ENCODE measurements at places on chromosomes 1 and 21.

GRCh38 chr1:204041803-204042505, 31.0 kb upstream of the SOX13 start:
- no peaks in the 10 kb centered on the region for H3K27me3 ChIP-seq
- no peak overlapping the region for H3K27ac ChIP-seq
- no peak for DNase-seq

- no peak overlapping the region for H3K27ac ChIP-seq
- H3K36me3 ChIP-seq, result no peaks in the 10 kb centered on the region
- no peaks in the 10 kb centered on the region for H3K4me1 ChIP-seq
- no peaks in the 10 kb centered on the region for H3K27me3 ChIP-seq
- DNase-seq, result no peak
Observed at GRCh38 chr1:84271441-84272151, 29.9 kb upstream of the SAMD13 start.

- H3K4me3 ChIP-seq, result no peak overlapping the region
- no peak overlapping the region for H3K27ac ChIP-seq
- H3K36me3 ChIP-seq, result no peaks in the 10 kb centered on the region
- H3K4me1 ChIP-seq, result no peaks in the 10 kb centered on the region
Observed at GRCh38 chr1:235460770-235461169, 43.5 kb downstream of the B3GALNT2 start.

DNA sequence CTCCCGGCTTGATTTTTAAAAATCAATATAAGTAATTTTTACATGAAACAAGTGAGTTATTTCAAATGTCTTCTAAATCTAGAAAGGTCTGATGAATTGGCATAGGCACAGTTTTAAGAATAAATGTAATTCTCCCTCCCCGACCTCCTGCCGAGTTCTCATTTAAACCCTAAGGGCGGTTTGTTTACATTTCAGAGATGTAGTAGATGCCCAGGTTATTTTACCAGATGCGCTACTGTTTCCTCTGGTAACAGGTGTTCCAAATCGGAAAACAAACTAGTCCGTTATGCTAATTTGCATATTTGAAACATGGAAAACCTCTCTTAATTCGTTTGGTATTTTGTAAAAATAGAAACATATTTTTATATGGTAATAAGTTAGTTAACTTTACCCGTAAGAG, 53.8 kb upstream of the CFAP126 start:
- H3K27ac ChIP-seq, result no peak overlapping the region
- no peaks in the 10 kb centered on the region for H3K36me3 ChIP-seq
- no peak for DNase-seq
- peak overlapping the region; percentile 21 for H3K4me3 ChIP-seq

DNA sequence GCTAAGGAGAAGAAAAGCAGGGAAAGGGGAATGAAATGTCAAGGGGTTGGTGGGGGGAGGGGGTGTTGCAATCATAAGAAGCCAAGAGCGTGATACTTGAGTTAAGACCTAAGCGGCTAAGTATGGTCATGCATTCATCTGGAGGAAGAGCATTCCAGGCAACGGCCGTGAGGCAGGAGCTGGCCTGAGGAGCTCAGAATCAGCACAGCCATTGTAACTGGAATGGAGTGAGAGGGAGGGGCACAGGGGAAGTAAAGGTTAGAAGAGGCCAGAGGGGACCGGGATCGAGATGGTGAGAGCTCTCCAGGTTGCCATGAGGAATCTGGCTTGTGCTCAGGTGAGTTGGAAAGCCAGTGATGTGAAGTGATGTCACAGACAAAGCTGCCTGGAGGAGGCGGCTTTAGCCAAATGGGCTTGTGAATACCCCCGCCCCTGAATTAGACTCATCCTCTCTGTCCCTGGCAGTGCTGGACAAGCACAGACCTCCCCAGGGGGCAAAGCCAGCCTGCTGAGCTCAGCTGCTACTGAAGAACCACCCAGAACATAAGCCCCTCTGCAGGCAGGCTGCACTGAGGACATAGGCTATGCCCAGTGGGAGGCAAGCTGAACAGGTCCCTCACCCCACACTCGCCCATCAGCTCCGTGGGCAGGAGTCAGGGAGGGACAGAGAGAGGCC, 61.1 kb upstream of the LAPTM5 start:
- DNase-seq, result no peak
- no peaks in the 10 kb centered on the region for H3K4me1 ChIP-seq
- H3K27ac ChIP-seq, result no peak overlapping the region
- H3K4me3 ChIP-seq, result no peak overlapping the region
- H3K27me3 ChIP-seq, result peaks cover 7% of the 10 kb centered on the region

GRCh38 chr1:65209005-65209885, 61.2 kb downstream of the AK4 start:
- H3K27ac ChIP-seq, result no peak overlapping the region
- no peaks in the 10 kb centered on the region for H3K27me3 ChIP-seq
- no peak for DNase-seq
- H3K4me3 ChIP-seq, result no peak overlapping the region
- H3K36me3 ChIP-seq, result no peaks in the 10 kb centered on the region
- H3K4me1 ChIP-seq, result no peaks in the 10 kb centered on the region

- DNase-seq, result no peak
- no peaks in the 10 kb centered on the region for H3K27me3 ChIP-seq
- H3K27ac ChIP-seq, result no peak overlapping the region
- H3K4me3 ChIP-seq, result no peak overlapping the region
Observed at GRCh38 chr1:116311756-116312680, 61.0 kb upstream of the ATP1A1 start.

DNA sequence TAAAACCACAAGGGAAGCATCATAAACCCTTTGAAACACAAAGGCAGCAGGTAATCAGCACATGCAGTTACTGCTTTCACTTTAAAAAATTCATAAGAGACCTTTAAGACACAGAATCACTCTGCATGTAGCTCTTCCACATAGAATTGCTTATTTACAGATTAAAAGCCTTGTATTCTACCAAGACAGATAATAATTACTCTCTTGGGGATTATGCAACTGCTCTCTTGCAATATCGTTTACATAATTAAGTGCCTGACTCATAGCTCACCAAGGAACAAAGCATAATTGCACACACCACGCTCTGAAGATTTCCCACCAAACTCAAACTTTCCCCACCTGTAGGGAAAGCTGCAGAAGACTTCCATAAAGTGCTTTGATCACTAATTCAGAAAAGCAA, 87.9 kb downstream of the VAV3 start:
- no peaks in the 10 kb centered on the region for H3K27me3 ChIP-seq
- no peak overlapping the region for H3K27ac ChIP-seq
- H3K4me3 ChIP-seq, result no peak overlapping the region
- H3K4me1 ChIP-seq, result peaks cover 5% of the 10 kb centered on the region
- H3K36me3 ChIP-seq, result no peaks in the 10 kb centered on the region

DNA sequence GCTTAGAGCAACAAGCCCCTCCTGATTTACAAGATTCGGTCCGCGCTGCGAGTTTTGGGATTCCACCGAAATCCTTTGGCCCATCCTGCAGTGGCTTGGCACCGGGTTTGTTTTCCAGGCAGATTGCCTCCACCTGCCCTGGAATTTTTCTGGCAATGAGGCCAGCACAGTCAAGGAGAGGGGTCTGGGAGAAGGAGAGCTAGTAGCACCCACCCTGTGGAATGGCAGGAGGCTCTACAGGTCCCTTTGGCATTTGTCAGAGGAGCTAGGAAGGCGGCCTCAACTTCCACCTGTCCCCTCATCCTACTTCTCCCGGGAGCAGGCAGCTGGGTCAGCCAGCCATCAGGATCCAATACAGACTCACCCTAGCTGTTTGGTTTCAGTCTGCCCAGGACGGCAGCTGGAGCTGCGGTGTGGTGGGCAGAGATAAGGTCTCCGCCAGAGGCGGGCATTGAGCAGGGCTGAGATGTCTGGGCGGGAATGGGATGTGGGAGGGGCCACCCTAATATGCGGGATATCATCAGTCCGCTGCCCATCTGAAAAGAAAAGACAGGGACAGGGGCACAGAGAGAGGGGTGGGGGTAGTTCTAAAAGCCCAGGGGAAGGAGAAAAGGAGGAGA, 37.8 kb upstream of the PRELP start:
- H3K4me3 ChIP-seq, result no peak overlapping the region
- no peak overlapping the region for H3K27ac ChIP-seq
- H3K4me1 ChIP-seq, result no peaks in the 10 kb centered on the region
- DNase-seq, result no peak
- no peaks in the 10 kb centered on the region for H3K27me3 ChIP-seq
- no peaks in the 10 kb centered on the region for H3K36me3 ChIP-seq

GRCh38 chr1:95352767-95353166, 118.8 kb downstream of the RWDD3 start:
- no peak overlapping the region for H3K27ac ChIP-seq
- H3K4me3 ChIP-seq, result no peak overlapping the region
- no peaks in the 10 kb centered on the region for H3K36me3 ChIP-seq
- H3K4me1 ChIP-seq, result no peaks in the 10 kb centered on the region

- H3K27ac ChIP-seq, result no peak overlapping the region
- H3K27me3 ChIP-seq, result no peaks in the 10 kb centered on the region
- H3K4me3 ChIP-seq, result no peak overlapping the region
- H3K36me3 ChIP-seq, result no peaks in the 10 kb centered on the region
- DNase-seq, result no peak
Observed at GRCh38 chr1:10727751-10728232, 68.7 kb downstream of the CASZ1 start.

DNA sequence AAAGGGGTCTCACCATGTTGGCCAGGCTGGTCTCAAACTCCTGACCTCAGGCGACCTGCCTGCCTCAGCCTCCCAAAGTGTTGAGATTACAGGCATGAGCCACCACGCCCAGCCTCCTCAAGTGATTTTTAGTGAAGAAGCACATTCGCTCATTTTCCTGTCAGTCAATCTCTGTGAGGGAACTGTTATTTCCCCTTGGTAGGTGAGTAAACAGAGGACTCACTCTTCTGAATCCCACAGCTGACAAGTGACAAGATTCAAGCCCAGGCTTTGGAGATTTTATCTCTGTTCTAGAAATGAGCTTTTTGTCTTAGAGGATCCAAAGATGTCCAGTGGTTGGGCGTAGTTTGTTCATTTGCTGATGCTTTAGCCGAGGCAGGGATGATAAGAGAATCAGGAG, 43.9 kb upstream of the TACSTD2 start:
- DNase-seq, result no peak
- no peaks in the 10 kb centered on the region for H3K27me3 ChIP-seq
- no peak overlapping the region for H3K4me3 ChIP-seq
- no peaks in the 10 kb centered on the region for H3K36me3 ChIP-seq

DNA sequence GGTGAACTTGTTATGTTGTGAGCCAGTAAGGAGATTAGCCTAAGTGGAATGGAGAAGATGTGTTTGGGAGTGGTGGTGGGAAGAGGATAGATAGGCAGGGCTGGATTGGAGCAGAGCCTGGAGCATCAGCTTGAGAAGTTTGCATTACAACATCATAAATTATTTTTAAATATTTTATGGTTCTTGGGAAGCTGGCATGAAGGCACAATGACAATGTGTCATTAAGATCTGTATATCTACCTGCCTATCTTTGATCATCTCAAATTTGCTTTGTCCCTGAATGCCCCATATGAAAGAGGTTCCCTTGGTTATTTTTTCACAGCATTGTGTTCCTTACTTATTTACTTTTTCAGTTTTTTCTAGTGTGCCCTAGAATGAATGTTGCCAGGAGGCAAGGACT, 32.3 kb downstream of the HRNR start:
- no peaks in the 10 kb centered on the region for H3K36me3 ChIP-seq
- no peak overlapping the region for H3K4me3 ChIP-seq
- no peaks in the 10 kb centered on the region for H3K4me1 ChIP-seq
- H3K27me3 ChIP-seq, result no peaks in the 10 kb centered on the region
- no peak overlapping the region for H3K27ac ChIP-seq

DNA sequence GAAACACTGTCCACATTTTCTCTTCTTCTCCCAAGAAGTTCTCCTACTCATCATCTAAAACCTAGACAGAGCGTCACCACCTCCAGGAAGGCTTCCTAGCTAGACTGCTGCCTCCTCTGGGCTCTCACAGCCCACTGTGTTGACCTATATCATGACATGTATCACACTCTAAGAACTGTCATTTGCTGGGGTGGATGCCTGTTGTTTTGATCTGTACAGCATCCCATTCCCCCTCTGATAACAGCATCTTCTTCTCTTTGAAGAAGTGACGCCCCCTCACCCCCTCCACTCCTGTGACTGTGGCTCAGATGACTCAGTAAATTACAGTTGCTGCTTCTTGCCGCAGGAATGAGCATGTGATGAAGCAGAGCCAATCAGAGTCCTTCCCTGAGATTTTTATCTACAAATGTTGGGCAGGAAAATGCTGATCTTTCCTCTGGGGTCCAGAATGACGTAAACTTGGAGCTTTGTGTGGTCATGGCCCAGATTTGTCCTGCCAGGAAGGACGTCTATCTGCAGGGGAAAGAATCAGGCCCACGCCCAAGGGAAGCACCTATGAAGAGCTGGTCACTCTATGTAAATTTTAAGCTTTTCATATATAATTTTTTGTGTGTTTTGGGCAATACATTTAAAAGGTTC, 28.0 kb upstream of the FOXO6 start:
- H3K36me3 ChIP-seq, result no peaks in the 10 kb centered on the region
- H3K27ac ChIP-seq, result no peak overlapping the region

DNA sequence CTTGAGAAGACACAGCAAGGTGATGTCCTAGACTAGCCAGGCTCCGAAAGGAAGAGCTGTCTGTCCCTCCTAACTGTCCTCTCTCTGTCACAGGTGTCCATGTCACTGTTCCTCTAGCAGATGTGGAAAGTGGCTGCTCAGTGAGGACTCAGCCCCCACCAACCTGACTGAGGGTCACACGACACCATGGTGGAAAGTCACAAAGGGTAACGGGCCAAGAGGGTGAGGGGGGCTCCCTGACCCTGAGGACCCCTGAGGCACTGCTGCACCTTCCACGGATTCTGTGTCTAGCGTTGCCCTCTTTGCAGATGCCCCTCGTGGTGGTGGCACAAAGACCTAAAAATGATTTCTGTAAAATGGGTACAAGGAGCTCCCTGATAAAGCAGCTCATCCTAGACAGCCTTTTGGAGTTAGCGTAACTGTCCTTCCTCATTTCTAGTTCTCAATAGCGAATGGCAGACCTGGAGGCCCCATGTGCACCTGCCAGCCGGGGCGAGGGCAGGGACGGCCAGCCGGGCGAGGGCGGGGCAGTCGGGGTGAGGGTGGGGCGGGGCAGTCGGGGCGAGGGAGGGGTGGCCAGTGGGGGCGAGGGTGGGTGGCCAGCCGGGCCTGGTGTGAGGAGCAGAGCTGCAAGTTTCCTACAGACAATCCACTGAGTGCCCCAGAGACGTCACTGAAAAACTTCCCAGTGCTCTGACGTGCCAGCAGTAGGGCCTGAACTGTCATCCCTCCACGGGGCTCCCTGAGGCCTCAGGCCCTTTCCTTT, 23.4 kb downstream of the POFUT2 start:
- peaks cover 6% of the 10 kb centered on the region for H3K36me3 ChIP-seq
- H3K4me1 ChIP-seq, result peaks cover 17% of the 10 kb centered on the region
- DNase-seq, result no peak
- H3K27ac ChIP-seq, result no peak overlapping the region
- no peak overlapping the region for H3K4me3 ChIP-seq

- H3K4me3 ChIP-seq, result peak within 1 kb of the TSS; percentile 52
- H3K4me1 ChIP-seq, result no peaks in the 10 kb centered on the region
- H3K27ac ChIP-seq, result no peak within 1 kb of the TSS
- H3K27me3 ChIP-seq, result peaks cover 8% of the 10 kb centered on the region
Observed at GRCh38 chr1:115976062-115976920, at the start of gene SLC22A15. Gene SLC22A15, plus strand, starts transcription at chr1:115976513. Its CDS starts 115 bp downstream, at chr1:115976628.

All from naive thymus-derived CD4-positive, alpha-beta T cell (primary cell).